ENCODE measurements at places on chromosomes 4 and X. TPM values are rescaled to one million over a fixed set of nuclear protein-coding genes. Genes with fewer than 3 reads are reported as not detected.

The SPANXN4 gene
- not detected for total RNA-seq

The CXorf49B gene
- total RNA-seq = not detected

The FAM13A gene
- total RNA-seq = 52.2 TPM

The TRMT10A gene
- 5.3 TPM for total RNA-seq

The TSPAN7 gene
- total RNA-seq = 60.7 TPM

The SPANXN2 gene
- not detected for total RNA-seq

The IQCM gene
- total RNA-seq = not detected

The PRPS1 gene
- total RNA-seq = 20.8 TPM

The IL3RA gene
- 1.2 TPM for total RNA-seq

DNA sequence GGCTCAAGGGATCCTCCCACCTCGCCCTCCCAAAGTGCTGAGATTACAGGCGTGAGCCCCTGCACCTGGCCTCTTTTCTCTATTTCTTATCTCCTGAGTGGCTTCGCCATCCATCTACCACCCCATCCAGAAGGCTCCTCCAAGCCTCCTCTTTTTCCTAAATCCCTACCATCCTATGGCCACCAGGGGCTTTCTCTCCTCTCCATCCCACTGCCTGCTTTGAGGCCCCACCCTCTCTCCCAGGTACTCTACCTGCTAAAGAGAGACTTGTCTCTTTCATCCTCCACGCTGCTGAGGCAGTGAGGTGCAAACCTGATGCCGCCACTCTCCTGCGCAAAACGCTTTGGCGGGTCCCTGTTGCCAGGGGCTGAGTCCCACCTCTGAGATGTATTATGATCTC lies 7.0 kb downstream of the RS1 start:
- DNase-seq = no peak

- no peak for DNase-seq
Observed at GRCh38 chr4:126916626-126917140, 716.1 kb upstream of the INTU start.

- DNase-seq = no peak
Observed at GRCh38 chrX:140572724-140573123, 67.9 kb upstream of the SOX3 start.

GRCh38 chr4:98352940-98353339 lies 91.8 kb downstream of the RAP1GDS1 start:
- DNase-seq = no peak

DNA sequence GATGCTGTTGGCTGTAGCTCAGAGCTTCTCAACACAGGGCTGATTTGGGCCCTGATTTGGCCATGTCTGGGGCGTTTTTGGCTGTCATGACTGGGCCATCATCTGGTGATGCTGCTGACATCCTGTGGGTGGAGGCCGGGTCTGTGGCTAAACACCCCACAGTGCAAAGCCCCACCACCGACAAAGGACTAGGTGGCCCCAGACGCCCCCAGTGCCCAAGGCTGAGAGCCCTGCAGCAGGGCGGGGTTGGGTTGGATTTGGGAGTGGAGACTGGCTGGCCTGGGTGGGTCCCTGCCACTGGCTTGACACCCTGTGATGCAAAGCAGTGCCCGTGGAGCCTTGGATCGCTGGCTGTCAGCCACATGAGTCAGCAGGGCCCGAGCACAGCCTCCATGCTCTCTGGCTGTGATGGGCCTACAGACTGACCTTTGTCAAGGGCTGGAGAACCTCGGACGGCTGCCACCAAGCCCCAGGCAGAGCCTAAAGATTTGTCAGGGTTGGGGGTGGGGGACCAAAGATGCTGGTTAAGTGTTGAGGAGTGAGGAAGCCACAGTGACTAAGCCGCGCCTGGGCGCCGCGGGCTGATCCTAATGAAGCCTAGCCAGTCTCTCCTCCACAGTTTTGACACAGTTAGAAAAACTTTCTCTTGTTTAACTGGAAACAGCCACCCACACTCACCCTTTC lies 28.3 kb downstream of the CYTL1 start:
- DNase-seq = no peak

DNA sequence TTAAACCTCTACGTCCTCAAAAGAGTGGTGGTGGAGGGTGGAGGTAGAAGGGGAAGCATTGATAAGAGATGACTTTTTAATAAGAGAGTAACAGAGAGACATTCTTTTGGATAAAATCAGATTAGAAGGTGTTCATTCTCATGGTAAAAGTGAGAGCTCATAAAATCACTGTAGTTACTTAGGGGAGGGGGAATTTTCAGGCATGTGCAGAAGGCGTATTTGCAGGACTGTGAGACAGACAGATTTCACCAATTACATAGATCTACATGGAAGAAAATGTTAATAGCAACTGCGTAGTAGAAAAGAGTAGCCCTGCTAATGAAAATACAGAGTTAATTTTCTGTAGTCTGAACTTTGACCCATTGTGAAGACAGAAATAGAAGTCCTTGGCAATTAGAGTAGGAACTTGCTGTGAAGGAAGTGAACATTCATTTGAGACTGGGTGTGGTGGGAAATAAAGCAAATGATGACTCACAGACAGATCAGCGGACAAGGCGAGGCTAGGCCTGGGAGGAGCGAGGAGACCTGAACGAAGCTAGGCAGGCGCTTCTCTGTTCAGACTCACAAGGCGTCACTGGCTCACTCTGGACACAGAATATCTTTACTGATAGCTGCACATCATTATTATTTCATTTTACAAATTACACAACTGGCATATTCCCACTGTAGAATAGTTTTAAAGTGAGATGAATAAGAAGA lies 57.2 kb upstream of the FAM9C start:
- no peak for DNase-seq

- no peak for DNase-seq
Observed at GRCh38 chr4:187128976-187129375, 405.3 kb upstream of the FAT1 start.

GRCh38 chrX:23052324-23052723 lies 52.6 kb downstream of the DDX53 start:
- no peak for DNase-seq

DNA sequence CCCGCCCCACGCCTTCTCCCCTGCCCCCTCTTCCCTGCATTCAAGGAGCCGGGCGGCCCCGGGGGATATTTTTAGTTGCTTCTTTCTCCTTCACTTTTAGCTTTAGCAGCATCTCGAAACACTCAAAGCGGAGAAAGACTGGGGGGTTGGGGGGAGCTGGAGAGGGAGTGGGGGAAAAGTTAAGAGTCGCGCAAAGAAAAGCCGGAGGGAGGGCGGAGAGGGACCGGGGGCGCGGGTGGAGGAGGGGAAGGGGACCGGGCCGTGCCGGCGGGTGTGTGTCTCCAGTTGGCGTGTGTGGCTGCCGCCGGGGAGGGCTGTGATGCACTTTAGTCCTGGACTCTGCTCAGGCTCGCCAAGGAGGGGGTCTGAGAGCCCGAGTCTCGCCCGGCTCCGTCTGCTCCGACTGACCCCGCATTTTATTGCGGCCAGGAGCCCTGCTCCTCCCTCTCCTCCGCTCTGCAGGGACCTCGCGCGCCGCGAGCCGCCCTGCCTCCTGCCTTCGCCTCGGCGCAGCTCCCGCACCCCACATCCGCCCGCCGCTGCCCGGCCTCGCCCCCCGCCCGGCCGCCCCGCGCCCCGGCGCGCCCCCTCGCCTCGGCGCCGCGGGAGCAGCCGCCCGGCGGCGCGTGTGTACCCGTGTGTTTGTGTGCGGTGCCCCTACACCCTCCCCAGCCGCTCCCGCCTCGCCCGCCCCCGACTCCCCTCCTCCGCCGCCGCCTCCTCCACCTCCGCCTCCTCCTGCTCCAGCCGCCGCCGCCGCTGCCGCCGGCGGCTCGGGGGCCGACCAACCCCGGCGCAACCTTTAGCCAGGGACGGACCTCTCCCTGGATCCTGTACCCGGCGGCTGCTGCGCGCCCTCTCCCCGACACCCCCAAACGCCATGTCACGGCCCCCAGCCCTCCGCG lies 1.4 kb downstream of the ZNF827 start:
- peak; percentile 61 for DNase-seq

- no peak for DNase-seq
Observed at GRCh38 chr4:185711726-185712125, 100.3 kb downstream of the SORBS2 start.

GRCh38 chr4:54937501-54937900 lies 187.9 kb downstream of the KDR start:
- no peak for DNase-seq

DNA sequence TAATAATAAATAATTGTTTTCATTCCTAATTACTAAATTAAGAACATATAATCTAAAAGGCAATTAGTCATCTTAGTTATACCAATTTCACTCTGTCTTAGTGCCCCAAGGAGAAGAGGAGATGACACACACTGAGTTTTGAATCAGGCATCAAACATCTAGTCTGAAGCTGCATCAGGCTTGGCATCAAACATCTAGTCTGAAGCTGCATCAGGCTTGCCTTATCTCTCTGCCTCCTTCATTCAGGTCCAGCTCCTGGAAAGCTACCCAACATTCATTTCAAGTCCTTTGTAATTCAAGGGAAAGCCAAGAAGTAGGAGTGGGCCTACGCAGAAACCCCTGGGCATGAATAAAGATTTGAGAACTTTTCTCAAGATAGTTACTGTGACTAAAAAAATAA lies 62.2 kb downstream of the SH3RF1 start:
- no peak for DNase-seq

GRCh38 chr4:88185906-88186305 lies 27.5 kb upstream of the ABCG2 start:
- DNase-seq = no peak

- DNase-seq = no peak
Observed at GRCh38 chr4:55733932-55734331, 85.7 kb upstream of the EXOC1L start.

DNA sequence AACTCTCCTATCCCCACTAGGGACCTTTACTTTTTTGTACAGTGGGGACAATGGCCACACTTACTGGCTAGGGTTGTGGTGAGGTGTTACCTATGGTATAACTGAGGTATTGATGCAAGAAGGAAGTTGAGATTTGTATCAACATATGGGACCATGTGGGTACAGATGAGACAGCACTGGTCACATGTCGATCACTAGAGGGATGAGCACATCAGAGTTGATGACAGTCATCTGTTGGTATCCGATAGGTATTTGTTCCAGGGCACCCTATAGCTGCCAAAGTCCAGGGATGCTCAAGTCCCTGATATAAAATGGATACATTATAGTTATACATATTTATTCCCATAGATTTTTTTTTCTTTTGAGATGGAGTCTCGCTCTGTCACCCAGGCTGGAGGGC lies 12.6 kb upstream of the SLC10A3 start:
- no peak for DNase-seq

DNA sequence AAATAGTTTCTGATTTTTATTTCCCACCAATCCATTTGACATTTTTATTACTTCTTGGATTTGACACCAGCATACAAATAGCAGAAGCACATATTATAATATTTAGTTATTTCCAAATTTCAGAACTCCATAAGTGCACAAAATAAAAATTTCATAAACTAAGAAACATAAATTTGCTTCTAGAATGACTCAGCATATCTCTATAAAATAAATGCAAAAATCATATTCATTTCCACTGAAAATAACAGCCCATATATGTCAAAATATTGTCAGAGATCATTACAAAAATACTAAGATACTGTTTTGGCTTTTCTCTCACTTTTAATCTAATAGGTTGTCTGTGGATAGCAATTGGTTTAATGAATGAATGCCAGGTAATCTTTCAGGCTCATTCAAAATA lies 1654.2 kb downstream of the PCDH19 start:
- DNase-seq = no peak

- DNase-seq = no peak
Observed at GRCh38 chrX:71652405-71652804, 14.9 kb upstream of the LOC101059915 start.

DNA sequence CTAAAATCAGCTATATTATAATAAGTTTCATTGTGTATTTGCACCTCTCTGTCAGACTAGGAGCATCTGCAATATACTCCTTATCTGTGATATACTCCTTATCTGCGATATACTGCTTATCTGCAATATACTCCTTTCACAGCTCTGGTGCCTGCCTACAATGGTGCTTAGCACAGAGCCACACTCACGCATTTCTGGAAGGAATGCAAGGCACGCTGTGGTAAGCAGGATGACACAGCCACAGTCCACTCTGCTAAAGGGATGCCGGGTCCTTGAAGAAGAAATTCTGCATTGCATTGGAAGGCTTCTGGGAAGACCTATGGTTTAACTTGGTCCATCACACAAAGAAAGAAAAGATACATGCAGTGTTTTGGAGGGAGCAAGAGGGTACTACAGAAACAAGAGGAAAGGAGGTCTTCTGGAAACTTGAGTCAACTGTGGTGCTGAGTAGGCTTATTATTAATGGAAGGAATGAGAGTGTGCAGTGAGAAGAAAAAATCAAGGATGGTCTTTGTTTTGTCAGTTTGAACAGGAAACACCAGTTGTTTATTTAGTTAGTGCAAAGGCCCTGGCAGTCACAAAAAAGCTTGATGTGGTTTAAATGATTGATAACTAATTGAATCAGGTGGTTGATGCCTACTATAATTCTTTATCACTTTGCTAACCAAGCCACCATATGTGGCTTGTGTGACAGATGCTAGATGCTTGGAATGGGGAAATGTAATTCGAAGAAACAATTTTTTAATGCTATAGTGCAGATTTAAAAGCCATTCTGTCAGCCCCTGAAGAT lies 342.3 kb downstream of the GRXCR1 start:
- no peak for DNase-seq

GRCh38 chr4:189771696-189772361 lies 168.8 kb upstream of the FRG1 start:
- no peak for DNase-seq

GRCh38 chr4:39637221-39637585 lies 1.5 kb downstream of the SMIM14 start:
- DNase-seq = no peak

DNA sequence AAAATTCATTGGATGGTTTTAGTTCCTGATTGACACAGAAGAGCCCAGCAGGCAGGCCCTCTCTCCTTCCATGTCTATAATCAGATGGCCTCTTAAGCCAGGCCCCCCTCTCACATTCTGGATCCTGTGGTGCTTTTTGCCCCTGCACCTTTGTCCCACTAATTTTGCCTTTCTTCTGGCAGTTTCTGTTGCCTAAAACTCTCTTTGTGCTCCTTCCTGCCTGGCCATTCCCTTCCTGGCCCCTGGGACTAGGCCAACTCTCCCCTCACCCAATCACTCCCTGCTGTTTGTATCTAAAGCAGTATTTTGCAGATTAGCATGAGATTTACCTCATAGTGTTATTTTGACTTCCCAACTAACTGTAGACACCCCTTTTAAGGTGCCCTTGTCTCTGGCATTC lies 42.7 kb upstream of the DDX3X start:
- no peak for DNase-seq

DNA sequence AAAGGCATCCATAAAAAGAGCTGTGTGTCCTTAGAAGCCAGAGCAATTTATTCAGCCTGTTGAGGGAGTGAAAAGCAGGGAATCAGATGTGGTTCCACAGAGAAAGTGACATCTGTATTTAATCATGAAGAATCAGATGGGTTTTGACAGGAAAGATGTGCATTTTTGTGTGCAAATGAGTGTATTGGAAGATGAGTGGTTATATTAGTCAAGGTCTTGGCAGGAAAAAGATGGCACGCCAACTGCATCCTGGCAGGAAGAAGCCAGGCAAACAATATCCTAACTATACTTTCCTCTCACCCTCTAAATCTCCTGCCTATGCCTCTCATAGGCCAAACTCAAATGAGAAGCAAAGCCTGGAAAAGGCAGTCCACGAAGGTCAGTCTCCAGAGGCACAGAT lies 59.1 kb downstream of the SCFD2 start:
- no peak for DNase-seq

GRCh38 chr4:1980561-1981041 lies 28.2 kb downstream of the NELFA start:
- DNase-seq = no peak

Measured in frontal cortex (tissue), 4 donors.